ENCODE measurements at places on chromosomes 4 and X. TPM values are rescaled to one million over a fixed set of nuclear protein-coding genes. Genes with fewer than 3 reads are reported as not detected.

SATL1 gene
- not detected for total RNA-seq

ADH5 gene
- 94.3 TPM for total RNA-seq

UGT2A1 gene
- total RNA-seq = 1.9 TPM

NEIL3 gene
- total RNA-seq = 1.9 TPM

USP11 gene
- total RNA-seq = 24.9 TPM

TBX22 gene
- not detected for total RNA-seq

MBTPS2 gene
- total RNA-seq = 4.8 TPM

NOP14 gene
- total RNA-seq = 21.2 TPM

PRMT9 gene
- total RNA-seq = 8.7 TPM

FRMD7 gene
- 0.13 TPM for total RNA-seq

EDA gene
- 3.0 TPM for total RNA-seq

MTNR1A gene
- total RNA-seq = not detected

TREX2 gene
- 126 TPM for total RNA-seq

CFAP47 gene
- not detected for total RNA-seq
